Tongue (tissue), 3 donors: ENCODE measurements at places on chromosomes 7 and 10. TPM values are rescaled to one million over a fixed set of nuclear protein-coding genes. Genes with fewer than 3 reads are reported as not detected.

Gene VAX1
- total RNA-seq = not detected

Gene GPR15LG
- total RNA-seq = not detected

Gene FRMD4A
- 29.5 TPM for total RNA-seq

- peak; percentile 25 for DNase-seq
Observed at GRCh38 chr10:42941295-42941644, 135.6 kb upstream of the RET start.

Gene DGKI
- total RNA-seq = 5.6 TPM

DNA sequence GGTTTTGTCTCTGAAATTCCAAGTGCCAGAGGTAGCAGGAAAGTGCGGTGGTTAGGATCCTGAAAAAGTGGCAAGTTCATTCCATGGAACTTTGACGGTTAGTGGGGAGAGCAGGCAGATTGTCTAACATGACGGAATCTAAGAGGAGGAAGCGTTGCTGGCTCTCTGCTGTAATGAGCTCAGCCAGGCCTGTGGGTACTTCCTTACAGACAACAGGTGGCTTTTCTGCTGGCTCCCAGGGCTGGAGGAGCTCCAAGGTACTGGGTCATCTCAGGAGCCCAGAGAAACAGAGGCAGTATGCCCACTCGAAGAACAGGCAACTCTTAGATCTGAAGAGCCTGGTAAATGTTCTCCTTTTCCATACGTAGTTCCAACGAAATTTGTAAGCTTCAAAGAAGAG, 3.1 kb upstream of the AIFM2 start:
- peak; percentile 25 for DNase-seq

Gene CPVL
- 11.7 TPM for total RNA-seq

GRCh38 chr10:62384057-62384446, 9.9 kb downstream of the ZNF365 start:
- no peak for DNase-seq

GRCh38 chr10:80477813-80478212, 23.7 kb downstream of the TSPAN14 start:
- DNase-seq = no peak

DNA sequence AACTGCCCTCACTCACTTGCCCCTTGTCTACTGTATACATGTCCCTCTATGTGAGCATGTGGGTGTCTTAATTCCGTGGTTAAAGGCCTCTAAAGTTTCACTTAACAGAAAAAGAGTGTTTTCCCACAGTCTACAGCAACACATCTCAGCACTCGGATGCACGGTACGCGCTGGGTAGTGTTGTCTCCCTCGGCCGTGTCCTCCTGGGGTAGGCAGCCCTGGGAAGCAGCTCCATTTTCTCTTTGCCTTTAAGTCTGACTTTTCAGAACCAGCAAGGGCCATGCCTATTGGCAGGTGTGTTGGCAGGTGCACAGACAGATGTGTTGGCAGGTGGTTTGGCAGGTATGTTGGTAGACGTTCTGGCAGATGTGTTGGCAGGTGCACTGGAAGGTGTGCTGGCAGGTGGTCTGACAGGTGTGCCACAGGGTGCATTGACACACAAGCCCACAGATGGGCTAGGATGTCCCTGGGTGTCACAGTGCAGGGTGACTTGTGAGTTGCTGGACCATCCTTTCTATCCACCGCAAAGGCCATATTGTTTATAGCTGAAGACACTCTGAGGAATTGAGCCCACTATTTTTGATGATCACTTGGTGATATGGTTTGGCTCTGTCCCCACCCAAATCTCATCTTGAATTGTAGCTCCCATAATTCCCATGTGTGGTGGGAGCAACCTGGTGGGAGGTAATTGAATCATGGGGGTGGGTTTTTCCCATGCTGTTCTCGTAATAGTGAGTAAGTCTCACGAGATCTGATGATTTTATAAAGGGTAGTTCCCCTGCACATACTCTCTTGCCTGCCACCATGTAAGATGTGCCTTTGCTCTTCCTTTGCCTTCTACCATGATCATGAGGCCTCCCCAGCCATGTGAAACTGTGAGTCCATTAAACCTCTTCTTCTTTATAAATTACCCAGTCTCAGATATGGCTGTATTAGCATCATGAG, 296.9 kb downstream of the TNS3 start:
- DNase-seq = no peak
